Fibroblast of skin of scalp (primary cell): ENCODE measurements at places on chromosomes 1 and 21.

GRCh38 chr1:11373895-11374747 lies 101.1 kb downstream of the UBIAD1 start:
- no peak for DNase-seq

- no peak for DNase-seq
Observed at GRCh38 chr1:209395169-209395568, 188.3 kb upstream of the CAMK1G start.

- no peak for DNase-seq
Observed at GRCh38 chr1:60911966-60912697, 170.2 kb upstream of the NFIA start.

- no peak for DNase-seq
Observed at GRCh38 chr1:156880473-156880872, 13.0 kb upstream of the PEAR1 start.

DNA sequence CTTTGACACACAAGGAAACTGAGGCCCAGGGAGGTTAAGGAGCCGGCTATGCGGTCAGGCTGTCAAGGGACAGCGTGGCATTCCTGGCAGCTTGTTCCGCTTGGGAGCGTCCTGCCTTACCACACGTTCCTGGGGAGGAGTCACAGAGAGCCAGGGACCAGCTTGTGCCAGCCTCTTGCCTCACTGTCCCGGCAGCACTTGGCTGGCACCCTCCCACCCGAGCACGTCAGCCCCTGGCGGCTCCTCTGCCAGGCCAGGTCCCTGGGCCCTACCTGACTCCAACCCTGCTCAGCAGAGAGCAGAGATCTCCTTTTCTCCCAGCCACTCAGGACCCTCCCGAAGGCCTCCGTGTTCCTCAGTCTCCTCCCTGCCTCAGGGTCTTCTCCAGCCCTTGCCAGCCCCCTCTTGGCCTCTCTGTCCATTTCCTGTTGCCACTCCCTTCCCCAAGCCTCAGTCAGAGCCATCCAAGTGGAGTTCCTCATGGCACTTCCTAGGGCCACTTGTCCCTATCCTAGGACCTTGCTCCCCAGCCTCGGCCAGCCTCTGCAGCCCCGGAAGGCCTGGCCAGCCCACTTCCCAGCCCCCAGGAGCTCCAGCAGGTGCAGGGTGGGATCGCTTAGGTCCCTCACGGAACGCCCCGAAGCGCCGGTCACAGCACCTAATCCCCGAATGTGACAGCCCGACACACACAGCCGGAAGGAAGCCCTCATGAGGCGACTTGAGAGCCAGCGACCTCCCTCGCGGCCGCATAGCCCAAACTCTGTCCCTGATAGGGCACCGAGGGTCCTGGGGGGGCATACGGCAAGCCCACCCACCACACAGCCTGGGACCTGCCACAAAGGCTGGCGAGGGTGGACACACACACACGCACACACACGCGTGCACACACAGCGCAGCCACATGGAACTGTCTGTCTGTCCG lies 130.3 kb downstream of the CASZ1 start:
- DNase-seq: no peak

DNA sequence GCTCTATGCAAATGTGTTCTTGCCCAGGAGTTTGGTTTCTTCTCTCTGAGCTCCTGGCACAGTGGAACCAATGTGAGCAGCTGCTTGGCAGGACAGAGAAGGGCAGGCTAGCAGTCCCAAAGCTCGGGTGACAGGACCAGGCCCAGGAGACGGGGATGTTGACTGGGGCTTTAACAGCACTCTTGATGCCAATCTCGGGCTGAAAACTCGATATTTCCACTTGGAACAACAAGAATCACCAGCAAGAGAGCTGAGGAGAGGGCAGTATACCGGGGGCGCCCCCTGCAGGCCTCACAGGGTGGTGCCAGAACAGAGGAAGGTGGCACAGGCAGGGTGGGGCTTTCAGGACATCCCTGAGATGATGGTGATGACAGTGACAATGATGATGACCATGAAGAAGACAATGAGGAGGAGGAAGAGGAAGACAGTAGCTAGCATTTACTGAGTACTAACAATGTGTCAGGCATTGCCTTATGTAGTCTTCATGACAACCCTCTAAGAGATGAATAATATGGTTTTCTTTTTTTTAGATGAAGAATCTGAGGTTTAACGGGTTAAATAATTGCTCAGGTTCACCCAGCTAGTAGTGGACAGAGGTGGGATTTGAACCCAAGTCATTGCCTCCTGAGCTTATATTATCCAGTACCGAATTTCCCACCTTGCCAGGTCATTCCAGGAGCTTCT lies 2.7 kb upstream of the KCNJ9 start:
- peak; percentile 31 for DNase-seq

GRCh38 chr1:205810448-205811157 lies 2.4 kb downstream of the SLC41A1 start:
- DNase-seq: peak; percentile 22

DNA sequence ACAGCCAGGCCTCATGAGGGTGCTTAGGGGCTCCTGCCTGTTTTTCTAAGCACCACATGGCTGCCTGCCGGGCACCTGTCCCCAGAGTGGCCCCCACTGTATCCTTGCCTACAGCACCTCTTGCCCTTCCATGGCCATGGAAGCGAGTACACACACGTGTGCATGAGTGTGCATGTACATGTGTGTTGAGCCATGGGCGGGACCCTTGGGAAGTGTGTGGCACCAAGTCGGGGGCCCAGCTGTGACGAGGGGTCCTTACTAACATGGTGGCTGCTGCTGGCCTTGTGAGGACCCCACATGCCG lies 25.8 kb downstream of the KRTAP10-1 start:
- DNase-seq: no peak

GRCh38 chr1:22216966-22217365 lies 74.1 kb upstream of the WNT4 start:
- DNase-seq: no peak

- no peak for DNase-seq
Observed at GRCh38 chr1:206550446-206550845, 43.1 kb downstream of the RASSF5 start.

- DNase-seq: no peak
Observed at GRCh38 chr1:177872308-177872900, 97.5 kb downstream of the SEC16B start.

DNA sequence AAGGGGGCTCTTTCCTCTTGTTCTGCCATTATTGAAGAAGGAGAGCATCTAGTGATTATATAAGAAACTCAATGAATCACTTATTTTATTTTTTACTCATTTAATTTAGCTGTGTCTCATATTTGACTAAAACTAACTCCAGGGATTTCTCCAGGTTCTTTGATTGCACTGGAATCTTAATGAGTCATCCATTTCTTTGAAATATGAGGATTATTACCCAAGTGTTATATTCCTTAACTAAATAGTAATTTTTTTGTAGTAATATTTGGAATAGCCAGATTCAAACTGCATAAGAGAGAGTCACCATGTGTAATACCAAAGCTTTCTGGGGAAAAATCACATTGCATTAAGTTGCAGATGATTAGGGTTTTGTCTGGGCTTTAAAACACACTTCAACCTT lies 59.5 kb downstream of the NTMT2 start:
- DNase-seq: peak; percentile 23

GRCh38 chr1:71582673-71583072 lies 501.8 kb upstream of the ZRANB2 start:
- DNase-seq: no peak

DNA sequence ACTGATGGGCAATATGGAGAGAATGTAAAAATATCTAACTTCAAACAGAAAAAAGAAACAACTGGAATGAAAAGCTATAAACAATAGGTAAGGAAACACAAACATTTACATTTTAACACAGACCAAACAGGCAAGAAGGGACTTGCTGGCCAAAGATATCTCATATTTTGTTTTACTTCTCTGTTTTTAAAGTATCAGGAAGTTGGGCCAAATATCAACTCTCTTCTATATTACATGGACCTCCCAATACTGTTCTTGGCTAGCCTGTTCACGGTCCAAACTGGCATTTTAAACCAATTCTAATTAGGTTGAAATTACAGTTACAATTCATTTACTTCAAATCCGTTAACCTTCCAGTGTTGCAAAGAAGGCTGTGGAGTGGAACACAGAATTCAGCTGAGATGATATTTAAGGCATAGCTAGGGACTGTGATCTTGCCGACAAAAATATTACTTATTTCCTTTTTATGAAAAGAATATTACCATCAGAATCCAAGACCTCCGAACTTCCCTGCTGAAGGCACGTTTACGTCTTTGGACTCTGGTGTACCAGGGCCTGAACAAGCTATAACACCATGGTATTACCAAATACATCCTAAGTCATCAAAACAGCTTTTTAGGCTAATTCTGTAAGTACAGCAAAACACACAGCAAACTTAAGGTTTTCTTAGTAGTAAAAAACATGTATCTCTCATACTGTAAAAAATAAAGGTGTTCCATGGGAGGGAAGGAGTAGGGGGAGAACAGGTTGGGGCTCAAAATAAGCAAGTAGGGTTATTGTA lies 165.4 kb downstream of the RUNX1 start:
- no peak for DNase-seq

- no peak for DNase-seq
Observed at GRCh38 chr1:243837907-243838535, 12.0 kb downstream of the AKT3 start.

DNA sequence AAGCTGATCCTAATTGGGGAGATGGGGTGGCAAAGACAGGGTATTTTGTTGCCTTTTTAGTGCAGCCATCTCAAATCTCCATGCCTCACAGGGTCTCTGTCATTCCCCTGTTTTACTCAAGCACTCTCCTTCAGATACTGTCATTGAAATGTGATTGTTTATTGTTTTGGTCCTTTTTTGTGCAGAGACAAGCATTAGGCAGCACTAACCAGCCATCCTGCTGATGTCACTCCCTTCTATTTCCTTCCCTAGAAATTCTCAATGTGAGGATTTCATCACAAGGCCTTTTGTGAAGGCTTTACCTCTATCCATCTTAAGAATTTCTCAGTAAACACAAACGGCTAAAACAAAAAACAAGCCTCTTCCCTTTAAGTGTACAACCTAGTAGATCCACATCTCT lies 34.7 kb downstream of the OR10J5 start:
- DNase-seq: no peak
